Vagina (tissue), 2 donors: ENCODE measurements at places on chromosomes 6 and 20. TPM values are rescaled to one million over a fixed set of nuclear protein-coding genes. Genes with fewer than 3 reads are reported as not detected.
A peak's percentile ranks its signal among the peaks of the same experiment; 100 is the strongest.

MLIP gene
- total RNA-seq = not detected

FHL5 gene
- total RNA-seq = 21.4 TPM

ARHGAP40 gene
- total RNA-seq = 21.9 TPM

PTK6 gene
- 25.8 TPM for total RNA-seq

- no peak overlapping the region for H3K4me3 ChIP-seq
- H3K36me3 ChIP-seq = no peaks in the 10 kb centered on the region
- no peaks in the 10 kb centered on the region for H3K27me3 ChIP-seq
- no peak overlapping the region for H3K27ac ChIP-seq
- DNase-seq = no peak
Observed at GRCh38 chr6:89580997-89581666, 57.4 kb downstream of the LYRM2 start.

DNA sequence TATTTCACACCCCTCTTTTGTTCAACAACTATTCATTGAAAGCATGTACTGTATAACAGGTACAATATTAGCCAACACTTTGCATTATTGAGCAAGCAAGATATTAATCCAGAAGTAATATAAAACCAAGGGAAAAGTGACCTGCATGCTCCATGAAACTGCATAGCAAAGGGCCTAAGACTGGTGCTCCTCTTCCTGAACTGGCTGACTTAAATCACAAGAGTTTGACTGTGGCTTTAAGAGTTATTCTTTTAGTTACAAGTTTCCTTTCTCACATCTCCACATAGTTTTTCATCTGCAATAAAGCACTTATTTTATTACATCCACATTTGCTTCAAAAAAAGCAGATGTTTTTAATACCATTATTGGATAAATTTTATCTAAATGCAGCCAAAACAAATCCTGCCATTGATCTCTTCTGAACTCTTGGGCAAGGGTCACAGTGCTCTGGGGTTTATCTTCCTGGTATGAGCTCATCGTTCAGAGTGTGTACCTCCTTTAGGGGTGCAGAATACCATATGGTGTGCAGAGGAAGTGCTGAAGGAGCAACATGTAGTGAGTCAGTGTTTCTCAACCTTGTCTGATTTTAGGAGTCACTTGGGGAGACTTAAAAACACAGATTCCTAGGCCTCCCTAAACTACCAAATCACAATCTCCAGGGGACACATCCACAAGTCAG, 1225.9 kb upstream of the MAP3K7 start:
- no peak overlapping the region for H3K4me3 ChIP-seq
- H3K36me3 ChIP-seq = no peaks in the 10 kb centered on the region
- no peak overlapping the region for H3K27ac ChIP-seq
- no peaks in the 10 kb centered on the region for H3K4me1 ChIP-seq
- DNase-seq = no peak
- H3K27me3 ChIP-seq = no peaks in the 10 kb centered on the region

TMEM74B gene
- 4.2 TPM for total RNA-seq

DNA sequence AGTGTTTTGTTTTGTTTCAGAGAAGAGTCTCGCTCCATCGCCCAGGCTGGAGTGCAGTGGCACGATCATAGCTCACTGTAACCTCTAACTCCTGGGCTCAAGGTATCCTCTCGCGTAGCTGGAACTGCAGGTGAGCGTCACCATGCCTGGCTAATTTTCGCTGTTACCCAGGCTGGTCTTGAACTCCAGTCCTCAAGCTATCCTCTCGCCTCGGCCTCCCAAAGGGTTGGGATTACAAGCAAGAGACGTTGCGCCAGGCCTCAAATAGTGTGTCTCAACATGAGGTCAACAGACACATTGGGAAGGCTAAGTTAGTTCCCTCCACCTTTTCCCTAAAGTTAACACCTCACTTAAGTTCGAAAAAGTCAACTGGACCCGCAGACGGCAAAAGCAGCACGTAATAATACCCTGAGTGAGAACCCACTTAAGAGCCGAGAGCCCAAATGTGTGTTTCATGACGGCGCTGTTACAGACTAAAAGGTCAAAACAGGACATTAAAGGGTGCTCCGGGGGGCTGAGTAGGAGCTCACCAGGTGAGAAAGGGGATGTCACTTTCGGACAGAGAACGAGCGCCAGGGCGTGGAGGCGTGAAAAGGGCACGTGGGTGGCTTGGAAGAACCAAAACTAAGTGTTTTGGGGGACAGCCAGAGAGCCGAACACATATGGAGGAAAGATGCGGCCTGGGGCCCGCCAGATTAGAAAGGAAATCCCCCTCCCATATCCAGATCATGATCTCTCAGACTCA, 499 bp downstream of the TTI1 start:
- H3K36me3 ChIP-seq = no peaks in the 10 kb centered on the region
- no peaks in the 10 kb centered on the region for H3K27me3 ChIP-seq
- DNase-seq = no peak
- peaks cover 59% of the 10 kb centered on the region for H3K4me1 ChIP-seq
- peak overlapping the region; percentile 91 for H3K27ac ChIP-seq

GRCh38 chr6:133503336-133503729, 262.2 kb downstream of the EYA4 start:
- no peaks in the 10 kb centered on the region for H3K27me3 ChIP-seq
- H3K27ac ChIP-seq = no peak overlapping the region
- no peak for DNase-seq
- H3K4me3 ChIP-seq = no peak overlapping the region

DNA sequence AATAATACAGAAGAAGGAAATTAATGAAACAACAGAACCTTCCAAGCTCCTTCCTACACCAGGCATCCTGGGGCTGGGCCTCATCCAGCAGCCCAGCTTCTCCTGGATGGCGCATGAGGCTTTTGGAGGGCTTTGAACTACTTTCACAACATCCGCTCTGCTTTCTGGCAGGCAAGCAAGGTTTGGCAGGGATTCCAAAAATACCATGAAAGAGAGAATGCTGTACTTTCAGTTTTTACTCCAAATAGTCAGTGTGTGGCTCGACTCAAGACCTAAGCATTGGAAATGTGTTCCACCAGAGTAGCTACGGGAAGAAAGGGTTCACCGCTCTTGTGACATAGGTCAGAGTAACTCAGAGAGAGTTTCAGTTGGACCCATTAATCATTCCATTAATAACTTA, 125.4 kb downstream of the OPRM1 start:
- no peaks in the 10 kb centered on the region for H3K27me3 ChIP-seq
- peaks cover 6% of the 10 kb centered on the region for H3K4me1 ChIP-seq
- no peak overlapping the region for H3K27ac ChIP-seq
- no peak overlapping the region for H3K4me3 ChIP-seq
- no peak for DNase-seq

DNA sequence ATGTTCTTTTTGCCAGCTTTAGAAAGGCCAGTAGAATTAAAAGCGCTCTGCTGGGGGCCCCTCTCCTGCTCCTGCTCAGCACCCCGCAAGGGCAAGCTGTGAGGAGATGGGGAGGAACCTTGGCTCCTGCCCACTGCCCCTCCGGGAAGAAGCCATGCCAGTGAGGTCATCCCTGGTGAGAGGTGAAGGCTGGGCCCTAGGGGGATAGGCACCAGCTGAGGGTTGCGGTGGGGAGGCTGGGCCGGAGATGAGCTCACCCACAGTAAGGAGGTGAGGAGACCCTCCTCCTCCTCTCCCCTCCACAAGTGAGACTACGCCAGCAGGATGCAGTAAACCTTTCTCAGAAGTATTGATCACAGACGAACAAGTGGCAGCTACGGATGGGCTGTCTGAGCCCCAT, 32.1 kb downstream of the LRFN2 start:
- H3K27me3 ChIP-seq = no peaks in the 10 kb centered on the region
- H3K36me3 ChIP-seq = no peaks in the 10 kb centered on the region
- DNase-seq = no peak
- H3K4me3 ChIP-seq = no peak overlapping the region
- H3K4me1 ChIP-seq = no peaks in the 10 kb centered on the region

DNA sequence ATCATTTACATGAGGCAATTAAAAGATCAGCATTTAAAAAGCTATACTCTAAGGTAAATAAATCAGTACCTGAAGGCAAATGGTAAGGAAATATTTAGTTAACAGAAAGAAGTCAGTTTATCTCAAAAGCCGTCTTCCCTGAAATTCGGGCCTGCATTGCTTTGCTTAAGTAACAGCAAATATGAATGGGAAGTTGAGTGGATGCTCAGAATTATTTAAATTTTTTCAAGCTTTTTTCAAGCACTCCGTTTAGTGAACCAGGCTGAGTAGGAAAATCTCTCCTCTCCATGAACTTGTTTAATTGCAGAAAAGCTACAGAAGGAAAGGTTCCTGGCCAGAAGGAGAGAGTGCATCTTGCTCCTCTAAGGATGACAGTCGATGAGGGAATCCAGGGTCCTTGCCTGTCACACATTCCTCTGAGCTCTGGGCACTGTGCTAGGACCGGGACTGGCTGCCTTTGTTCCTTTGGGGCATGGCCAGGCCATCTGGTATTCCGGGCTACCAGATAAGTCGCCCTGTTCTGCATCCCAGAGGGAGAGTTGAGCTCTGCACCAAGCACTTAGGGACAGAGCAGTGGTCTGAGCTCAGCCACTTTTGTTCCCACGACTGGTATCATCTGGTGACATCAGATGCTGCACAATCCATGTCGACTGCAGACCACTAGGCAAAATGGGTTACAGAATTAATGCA, 77.6 kb downstream of the RIN2 start:
- H3K36me3 ChIP-seq = no peaks in the 10 kb centered on the region
- no peaks in the 10 kb centered on the region for H3K27me3 ChIP-seq
- H3K4me1 ChIP-seq = no peaks in the 10 kb centered on the region
- no peak overlapping the region for H3K4me3 ChIP-seq
- no peak overlapping the region for H3K27ac ChIP-seq

SGK1 gene
- total RNA-seq = 608 TPM

GPX6 gene
- total RNA-seq = not detected

DNA sequence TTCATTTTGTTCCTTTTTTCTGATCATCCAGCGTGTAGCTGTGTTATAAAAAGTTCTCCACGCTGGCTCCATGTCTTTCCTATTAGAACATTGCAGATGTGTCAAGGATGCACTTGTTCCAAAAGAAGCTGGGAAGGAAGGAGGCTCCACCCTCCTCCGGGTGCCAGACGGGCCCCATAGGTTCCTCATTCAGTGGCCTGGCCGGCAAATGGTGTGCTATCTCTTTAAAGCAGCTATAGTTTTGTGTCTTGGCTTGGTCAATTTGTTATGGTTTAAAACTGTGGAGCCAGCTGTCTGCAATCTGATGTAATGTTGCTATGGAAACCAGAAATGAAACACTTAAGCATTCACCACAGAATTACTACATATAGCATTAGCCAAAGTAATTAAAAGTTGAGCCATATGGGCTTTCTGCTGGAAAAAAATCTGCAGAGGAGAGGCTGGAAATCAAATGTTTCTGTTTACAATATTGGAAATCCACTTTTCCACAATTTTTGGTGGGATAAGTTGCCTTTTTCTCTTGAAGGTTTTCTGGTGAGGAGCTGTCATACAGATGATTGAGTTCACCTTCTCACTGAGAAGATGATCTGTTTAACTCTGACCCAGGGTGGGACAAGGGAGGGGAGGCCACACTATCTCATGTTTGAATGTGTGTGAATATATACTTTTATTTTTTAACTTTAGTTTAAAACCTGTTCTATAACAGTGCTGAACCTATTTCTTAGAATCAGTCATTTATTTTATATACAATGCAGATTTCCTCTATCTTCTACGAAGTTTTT, 167.4 kb downstream of the SASH1 start:
- H3K4me3 ChIP-seq = peak overlapping the region; percentile 49
- H3K27me3 ChIP-seq = no peaks in the 10 kb centered on the region
- H3K4me1 ChIP-seq = peaks cover 46% of the 10 kb centered on the region
- DNase-seq = no peak

CD93 gene
- total RNA-seq = 45.4 TPM

DNA sequence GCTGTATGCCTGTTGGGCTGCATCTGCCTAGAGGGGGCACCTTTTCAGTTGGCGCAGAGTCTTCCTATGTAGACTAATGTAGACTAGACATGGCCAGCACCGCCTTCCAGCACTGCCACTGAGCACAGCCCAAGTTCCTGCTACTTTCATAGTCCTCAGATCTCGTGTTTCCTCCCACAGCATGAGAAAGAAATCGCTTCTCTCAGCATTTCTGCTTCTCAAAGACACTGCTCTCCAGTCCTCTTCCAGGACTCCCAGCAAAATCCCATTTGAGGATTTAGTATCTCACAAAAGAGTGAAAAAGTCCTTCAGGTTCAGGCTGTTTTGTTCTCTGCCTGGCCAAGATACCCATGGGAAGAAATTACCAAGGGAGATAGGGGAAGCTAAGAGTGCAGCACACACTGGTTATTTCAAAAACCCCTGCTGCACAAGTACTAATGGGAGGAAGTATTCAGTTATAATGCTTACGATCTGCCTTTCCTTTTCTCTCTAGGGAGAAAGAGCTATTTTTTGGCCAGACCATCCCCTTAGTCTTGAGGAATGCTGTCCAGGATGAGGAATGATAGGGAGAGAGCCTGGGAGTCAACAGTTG, 35.7 kb downstream of the OGFRL1 start:
- no peak overlapping the region for H3K4me3 ChIP-seq
- H3K27me3 ChIP-seq = no peaks in the 10 kb centered on the region

DNA sequence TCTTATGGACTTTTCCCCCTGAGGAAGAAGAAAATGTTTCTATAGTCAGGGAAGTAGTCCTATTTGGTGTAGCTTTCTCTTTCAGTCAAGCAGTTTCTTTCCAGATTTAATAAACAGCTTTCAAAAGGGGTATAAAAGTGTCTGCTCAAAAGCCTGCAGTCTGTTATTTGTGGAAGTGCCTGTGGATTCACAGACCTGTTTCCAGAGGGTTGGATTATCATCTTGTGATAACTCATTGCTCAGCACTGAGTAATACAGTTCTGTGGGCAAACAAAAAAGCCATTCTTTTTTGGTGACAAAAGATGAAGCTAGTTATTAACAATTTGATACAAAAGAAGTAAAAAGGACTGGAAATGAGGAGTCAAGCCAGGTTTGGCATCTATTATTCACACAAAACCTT, 358.2 kb upstream of the ID4 start:
- H3K27ac ChIP-seq = no peak overlapping the region
- DNase-seq = no peak
- H3K4me1 ChIP-seq = no peaks in the 10 kb centered on the region
- H3K27me3 ChIP-seq = no peaks in the 10 kb centered on the region
- H3K4me3 ChIP-seq = no peak overlapping the region
- no peaks in the 10 kb centered on the region for H3K36me3 ChIP-seq

POM121L2 gene
- total RNA-seq = not detected

- no peak overlapping the region for H3K27ac ChIP-seq
- DNase-seq = no peak
- H3K4me3 ChIP-seq = no peak overlapping the region
- H3K27me3 ChIP-seq = no peaks in the 10 kb centered on the region
- H3K36me3 ChIP-seq = no peaks in the 10 kb centered on the region
Observed at GRCh38 chr6:13398421-13398994, 70.2 kb upstream of the TBC1D7 start.

TRDN gene
- total RNA-seq = not detected

DNA sequence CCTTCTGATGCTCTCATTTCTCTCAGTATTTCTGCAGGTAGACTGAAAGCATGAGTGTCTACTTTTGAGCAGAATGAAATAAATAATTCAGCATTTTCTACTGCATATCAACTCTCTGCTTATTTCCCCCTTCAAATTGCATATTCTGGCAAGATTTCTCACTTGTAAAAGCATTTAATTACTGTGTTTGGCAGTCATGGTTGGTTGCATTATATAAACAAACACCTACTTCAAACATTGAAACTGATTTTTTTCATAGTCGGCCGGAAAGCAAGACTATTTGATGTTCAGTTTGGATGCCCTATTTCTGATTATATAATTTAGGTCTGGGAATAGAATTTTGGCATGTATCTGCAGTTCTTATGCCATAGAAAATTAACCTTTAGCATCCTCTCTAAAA, 73.1 kb downstream of the PLEKHG1 start:
- H3K4me1 ChIP-seq = peaks cover 21% of the 10 kb centered on the region
- H3K4me3 ChIP-seq = no peak overlapping the region
- no peak overlapping the region for H3K27ac ChIP-seq
- H3K27me3 ChIP-seq = no peaks in the 10 kb centered on the region

EEF1A1 gene
- total RNA-seq = 8,108 TPM

CGA gene
- total RNA-seq = not detected

C6orf141 gene
- total RNA-seq = 14.2 TPM

PRDM13 gene
- not detected for total RNA-seq

FAM162B gene
- total RNA-seq = 19.6 TPM

HSPA12B gene
- 21.6 TPM for total RNA-seq
